ENCODE measurements at places on chromosomes 1 and 21. TPM values are rescaled to one million over a fixed set of nuclear protein-coding genes. Genes with fewer than 3 reads are reported as not detected.

DNA sequence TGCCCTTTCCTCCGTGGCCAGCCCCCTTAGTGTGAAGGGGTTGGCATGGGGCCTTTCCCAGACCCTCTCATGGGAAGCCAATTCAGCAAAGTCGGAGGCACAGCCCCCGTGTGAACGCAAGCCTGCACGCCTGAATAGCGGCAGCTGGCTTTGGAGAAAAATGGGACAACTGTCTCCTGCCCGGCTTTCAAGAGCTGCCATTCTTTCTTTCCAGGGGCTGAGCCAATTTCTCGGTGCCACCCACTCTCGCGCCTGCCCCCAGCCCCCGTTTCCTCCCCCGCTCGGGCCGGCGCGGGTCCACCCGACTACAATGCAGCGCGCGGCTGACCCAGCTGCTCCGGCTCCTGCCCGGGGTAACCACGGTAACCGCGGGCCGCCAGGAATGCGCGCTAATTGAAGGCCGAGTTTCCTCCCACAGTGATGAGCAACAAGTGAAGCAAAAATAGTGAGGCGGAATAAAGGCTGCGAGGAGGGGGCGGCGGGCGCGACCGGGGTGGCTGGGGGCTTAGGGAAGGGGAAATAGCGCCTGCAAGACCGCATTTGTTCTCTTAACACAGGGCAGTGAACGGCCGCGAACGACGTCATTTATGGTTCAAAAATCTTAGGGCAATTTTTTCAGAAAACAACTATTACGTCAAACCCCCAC lies 27.8 kb downstream of the ILDR2 start:
- no peaks in the 10 kb centered on the region for H3K27me3 ChIP-seq
- H3K4me1 ChIP-seq = no peaks in the 10 kb centered on the region
- peak; percentile 68 for DNase-seq
- H3K36me3 ChIP-seq = no peaks in the 10 kb centered on the region
- H3K4me3 ChIP-seq = peak overlapping the region; percentile 44

DNA sequence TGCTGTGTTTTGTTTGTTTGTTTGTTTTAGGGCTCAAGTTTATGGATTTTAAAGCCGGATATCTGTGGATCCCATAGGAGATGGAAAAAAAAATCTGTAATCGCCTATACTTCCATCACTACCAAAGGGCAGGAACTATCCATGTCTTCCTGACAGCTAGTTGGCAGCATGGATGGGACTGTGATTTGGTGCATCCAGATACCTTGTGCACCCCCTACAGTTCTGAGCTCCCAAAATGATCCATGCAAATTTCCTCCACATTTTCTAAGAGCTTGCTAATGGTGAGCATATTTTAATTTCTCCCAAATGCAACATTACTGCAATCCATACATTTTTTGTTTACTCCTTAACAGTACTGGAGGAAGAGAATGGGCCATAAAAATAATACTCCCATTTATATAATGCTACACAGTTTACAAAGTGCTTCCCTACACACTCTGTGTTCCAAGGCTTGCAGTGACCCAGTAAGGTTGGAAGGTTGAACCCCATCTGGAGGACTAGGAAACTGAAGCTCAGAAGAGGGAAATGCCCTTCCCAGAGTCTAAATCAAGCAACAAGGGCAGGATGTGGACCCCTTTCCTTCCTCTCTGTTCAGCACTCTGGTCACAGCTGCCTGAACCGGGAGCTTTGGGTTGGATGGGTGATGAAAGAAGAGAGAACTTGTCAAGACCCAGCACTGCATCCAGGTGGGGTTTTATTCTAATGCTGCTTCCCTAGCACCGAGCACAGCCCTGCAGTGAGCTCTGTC lies 48.0 kb downstream of the CAPN8 start:
- DNase-seq = no peak
- no peaks in the 10 kb centered on the region for H3K4me1 ChIP-seq
- H3K27me3 ChIP-seq = no peaks in the 10 kb centered on the region

- no peak for DNase-seq
- no peaks in the 10 kb centered on the region for H3K36me3 ChIP-seq
- H3K4me3 ChIP-seq = no peak overlapping the region
Observed at GRCh38 chr1:160521554-160521953, 1.5 kb downstream of the SLAMF6 start.

GRCh38 chr1:41659903-41660302 lies 175.4 kb upstream of the EDN2 start:
- no peaks in the 10 kb centered on the region for H3K27me3 ChIP-seq
- H3K4me3 ChIP-seq = no peak overlapping the region
- peaks cover 22% of the 10 kb centered on the region for H3K4me1 ChIP-seq
- no peak overlapping the region for H3K27ac ChIP-seq

DNA sequence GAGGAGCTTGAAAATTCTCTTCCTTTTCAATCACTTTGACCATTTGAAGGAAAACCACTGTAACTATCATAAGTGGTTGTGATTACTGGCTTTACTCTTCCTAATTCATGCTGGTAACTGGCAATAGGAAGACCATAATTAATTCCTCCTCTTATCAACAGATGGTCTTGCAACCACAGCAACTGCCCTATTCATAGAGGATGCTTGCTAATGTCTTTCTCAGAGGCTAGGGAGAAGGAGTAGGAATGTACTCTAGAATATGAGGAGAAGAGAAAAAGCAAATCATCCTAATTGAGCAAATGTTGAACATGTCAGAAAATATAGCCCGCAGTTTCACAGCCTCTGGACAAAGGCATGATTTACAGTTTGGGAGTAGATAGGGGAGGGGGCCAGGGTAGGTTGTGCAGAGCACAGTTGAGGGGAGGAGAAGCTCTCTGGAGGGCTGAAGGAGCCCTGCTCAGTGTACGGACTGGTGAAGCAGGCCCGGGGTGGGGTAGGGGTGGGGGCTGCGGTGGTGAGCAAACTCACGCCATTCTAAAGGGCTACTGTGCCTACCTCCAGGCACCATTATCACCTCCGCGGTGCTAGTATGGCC lies 192.9 kb downstream of the PCP4 start:
- DNase-seq = no peak
- H3K4me3 ChIP-seq = no peak overlapping the region
- no peaks in the 10 kb centered on the region for H3K36me3 ChIP-seq

DNA sequence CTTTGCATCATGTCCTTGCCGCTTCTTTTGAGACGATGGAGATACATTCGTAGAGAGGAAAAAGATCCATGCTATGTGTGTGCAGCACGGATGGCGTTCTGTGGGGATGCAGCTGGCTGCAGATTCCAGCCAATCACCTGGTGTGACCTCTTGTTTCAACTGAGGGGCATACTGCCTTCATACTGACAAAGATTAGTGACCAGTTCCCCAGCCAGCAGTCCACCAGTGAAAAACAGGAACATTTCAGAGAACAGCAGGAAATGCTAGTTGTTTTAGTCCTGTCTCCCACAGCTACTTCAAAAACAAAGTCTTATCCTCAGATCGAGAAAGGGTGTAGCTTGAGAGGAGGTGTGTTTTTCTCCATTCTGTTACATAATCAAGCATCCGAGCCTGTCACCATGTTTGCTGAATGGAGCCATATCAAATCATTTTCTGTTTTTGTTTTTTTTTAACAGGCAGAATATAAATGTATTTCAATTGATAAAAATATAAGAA lies 255.7 kb upstream of the FMN2 start:
- no peaks in the 10 kb centered on the region for H3K4me1 ChIP-seq
- H3K4me3 ChIP-seq = no peak overlapping the region
- H3K27ac ChIP-seq = no peak overlapping the region
- H3K36me3 ChIP-seq = no peaks in the 10 kb centered on the region
- no peaks in the 10 kb centered on the region for H3K27me3 ChIP-seq

DNA sequence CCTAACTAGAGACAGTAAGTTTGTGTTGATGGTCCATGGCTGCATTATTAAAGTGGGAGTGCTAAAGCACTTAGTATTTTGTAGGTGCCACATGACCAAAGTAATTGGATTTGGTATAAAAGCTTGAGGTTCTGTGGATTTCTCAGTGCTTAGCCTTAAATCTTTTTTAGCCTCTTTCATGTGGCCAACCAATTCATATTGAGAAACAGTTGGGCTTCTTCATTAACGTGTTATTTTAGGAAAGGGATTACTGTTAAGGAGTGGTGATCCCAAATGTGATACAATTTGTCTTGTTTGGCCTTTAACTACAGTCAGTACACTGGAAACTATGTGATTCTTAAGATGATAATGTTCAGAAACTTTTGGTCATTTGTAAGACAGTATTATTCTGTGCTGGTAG lies 25.5 kb downstream of the MAN1A2 start:
- no peaks in the 10 kb centered on the region for H3K36me3 ChIP-seq
- no peak overlapping the region for H3K4me3 ChIP-seq
- no peaks in the 10 kb centered on the region for H3K27me3 ChIP-seq
- H3K4me1 ChIP-seq = no peaks in the 10 kb centered on the region
- DNase-seq = no peak

- H3K4me1 ChIP-seq = no peaks in the 10 kb centered on the region
Observed at GRCh38 chr1:157418231-157418630, 134.1 kb downstream of the FCRL5 start.

- no peak for DNase-seq
- H3K36me3 ChIP-seq = no peaks in the 10 kb centered on the region
- no peaks in the 10 kb centered on the region for H3K27me3 ChIP-seq
Observed at GRCh38 chr21:45104560-45104959, 30.2 kb downstream of the ADARB1 start.

GRCh38 chr1:7389201-7389905 lies 381.7 kb upstream of the VAMP3 start:
- H3K27me3 ChIP-seq = no peaks in the 10 kb centered on the region
- no peak overlapping the region for H3K4me3 ChIP-seq
- peak overlapping the region; percentile 62 for H3K27ac ChIP-seq
- DNase-seq = peak; percentile 58
- no peaks in the 10 kb centered on the region for H3K36me3 ChIP-seq

GRCh38 chr1:60423146-60423780 lies 349.7 kb upstream of the C1orf87 start:
- H3K27me3 ChIP-seq = no peaks in the 10 kb centered on the region
- no peak for DNase-seq
- H3K4me1 ChIP-seq = no peaks in the 10 kb centered on the region
- no peak overlapping the region for H3K4me3 ChIP-seq
- H3K27ac ChIP-seq = no peak overlapping the region

The OR2L8 gene
- not detected for total RNA-seq

The OR2T2 gene
- not detected for total RNA-seq

The SPATA1 gene
- 0.82 TPM for total RNA-seq

The KRTAP13-3 gene
- not detected for total RNA-seq

The PPP1R15B gene
- 44.3 TPM for total RNA-seq

The SYTL1 gene
- total RNA-seq = 0.55 TPM

The VWA5B1 gene
- total RNA-seq = not detected

The WDR64 gene
- total RNA-seq = not detected

The GREM2 gene
- 17.8 TPM for total RNA-seq

The OR10X1 gene
- not detected for total RNA-seq

The LACTBL1 gene
- not detected for total RNA-seq
